Activated T-helper 1 cell treated with anti-CD3 and anti-CD28 coated beads, Interleukin-12 subunit alpha, Interleukin-12 subunit beta, Interleukin-2, Interleukin-4 antibody, amounts not matched to agents 30 ng/mL and 10 ng/mL and 1 ng/mL, durations not matched to agents 14 hours and 24 hours and 36 hours (primary cell): ENCODE measurements at places on chromosomes 1 and 21. TPM values are rescaled to one million over a fixed set of nuclear protein-coding genes. Genes with fewer than 3 reads are reported as not detected.

DNA sequence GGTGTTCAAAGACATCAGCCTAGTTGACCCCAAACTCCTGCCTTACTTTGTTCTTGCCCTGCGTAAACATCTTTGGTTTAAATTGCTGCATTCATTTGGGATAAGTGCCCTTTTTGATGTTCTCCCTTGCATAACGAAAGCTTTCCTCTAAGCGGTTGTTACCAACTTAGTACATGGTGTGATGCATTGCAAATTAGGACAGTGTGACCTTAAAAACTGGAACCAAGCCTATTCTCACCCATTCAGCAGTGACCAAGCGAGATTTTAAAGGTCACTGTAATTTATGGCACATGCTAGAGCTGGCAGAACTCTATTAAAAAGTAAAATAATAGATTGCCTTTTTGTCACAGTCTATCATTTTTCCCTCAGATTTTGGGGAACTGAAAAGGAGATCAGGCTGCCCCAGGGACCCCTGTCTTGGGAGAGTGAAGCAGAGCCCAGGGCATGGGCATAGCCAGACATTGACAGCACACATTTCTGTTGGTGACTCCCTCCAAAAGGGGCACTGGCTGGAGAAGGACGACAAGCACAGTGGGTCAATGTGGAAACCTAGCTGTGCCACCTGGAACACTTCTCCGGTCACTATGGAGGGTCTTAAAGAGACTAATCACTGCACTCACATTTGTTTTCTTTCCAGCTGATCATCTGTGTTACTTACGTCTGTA, 63.9 kb downstream of the KCNK1 start:
- no peak for DNase-seq

- DNase-seq, result no peak
Observed at GRCh38 chr1:245313576-245313975, 158.8 kb downstream of the KIF26B start.

- DNase-seq, result no peak
Observed at GRCh38 chr1:241985787-241986186, 13.1 kb downstream of the MAP1LC3C start.

DNA sequence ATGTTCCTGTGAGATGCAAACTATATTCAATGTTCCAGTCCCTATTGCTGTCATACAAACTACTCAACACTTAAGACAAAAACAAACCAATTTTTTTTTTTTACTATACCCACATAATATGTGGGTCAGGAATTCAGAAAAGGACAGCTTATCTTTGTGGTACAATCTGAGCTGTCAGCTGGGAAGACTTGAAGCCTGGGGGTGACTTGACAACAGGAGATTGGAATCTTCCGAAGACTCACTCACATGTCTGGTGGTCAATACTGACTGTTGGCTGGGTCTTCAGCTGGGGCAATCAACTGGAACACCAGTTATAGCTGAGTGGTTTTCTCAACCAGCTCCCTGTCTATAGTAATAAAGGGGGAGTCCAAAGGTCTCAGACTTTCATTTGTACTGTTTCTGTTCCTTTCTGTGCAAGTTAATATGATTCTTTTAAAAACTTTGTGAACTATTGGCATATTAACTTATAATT, 81.7 kb upstream of the ATP1B1 start:
- no peak for DNase-seq

DNA sequence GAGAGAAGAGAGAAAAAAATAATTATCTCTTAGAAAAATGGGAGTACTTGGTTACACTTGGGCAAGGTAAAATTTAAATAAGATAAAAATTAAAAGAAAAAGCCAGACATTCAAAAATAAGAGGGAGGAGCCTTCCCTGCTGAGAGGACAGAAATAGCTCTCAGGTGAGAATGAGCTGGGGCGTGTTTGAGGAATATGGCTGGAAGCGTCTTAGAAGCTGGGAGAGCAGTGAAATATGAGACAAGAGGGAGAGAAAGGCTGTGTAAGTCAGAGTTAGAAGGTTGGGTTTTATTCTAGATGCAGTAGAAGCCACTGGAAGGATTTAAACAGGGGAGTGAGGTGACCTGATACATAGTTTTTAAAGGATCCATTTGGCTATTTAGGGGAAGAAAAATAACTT, 154.2 kb upstream of the L1TD1 start:
- no peak for DNase-seq

Gene ACTA1
- total RNA-seq, result 0.20 TPM in 1 of 2 replicates, not detected in the other

Gene OR2T33
- total RNA-seq, result not detected in 2 replicates

Gene GJB3
- total RNA-seq, result not detected in 2 replicates

Gene VWA5B1
- total RNA-seq, result 0.05 TPM in 1 of 2 replicates, not detected in the other

Gene WARS2
- 20.6 TPM in 2 replicates for total RNA-seq

Gene LRRC38
- not detected in 2 replicates for total RNA-seq

- DNase-seq, result no peak
Observed at GRCh38 chr1:112818990-112819689, 104.0 kb upstream of the PPM1J start.

Gene PADI2
- total RNA-seq, result 0.07 TPM in 1 of 2 replicates, not detected in the other

DNA sequence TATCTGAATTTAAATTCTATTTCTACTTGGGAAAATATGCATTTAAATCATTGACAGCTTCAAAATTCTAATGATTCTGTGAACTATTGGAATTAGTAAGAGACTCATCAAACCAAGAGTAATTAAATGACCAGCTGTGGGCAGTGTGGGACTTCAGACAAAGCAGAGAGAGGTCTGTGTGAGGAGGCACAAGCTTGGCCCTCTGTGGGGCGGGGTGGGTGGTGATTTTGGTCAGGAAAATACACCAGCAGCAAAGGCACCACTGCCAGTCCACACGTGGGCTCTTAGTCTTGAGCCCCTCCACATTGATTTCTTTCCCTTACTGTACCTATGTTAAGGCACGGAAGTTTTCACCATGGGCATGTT, 39.2 kb upstream of the RAB4A start:
- DNase-seq, result no peak

GRCh38 chr1:36067871-36068270, 16.0 kb upstream of the TEKT2 start:
- DNase-seq, result no peak

DNA sequence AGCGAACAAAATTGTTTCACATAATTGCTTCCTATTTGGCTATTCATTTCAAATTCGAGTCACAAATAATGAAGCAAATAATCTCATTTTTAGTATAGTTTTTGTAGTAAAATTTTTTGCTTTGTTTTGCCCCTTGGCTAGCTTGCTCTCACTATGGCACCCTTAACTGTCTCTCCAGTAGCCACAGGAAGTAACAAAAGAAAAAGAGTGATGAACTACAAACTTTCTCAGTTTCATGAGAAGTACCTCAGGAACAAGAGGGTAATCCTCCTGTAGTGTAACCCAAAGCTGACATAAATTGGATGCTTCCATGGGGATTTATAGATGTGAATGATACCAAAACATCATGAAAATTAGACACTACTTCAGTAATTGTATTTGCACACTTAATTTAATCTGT, 242.9 kb downstream of the BARHL2 start:
- no peak for DNase-seq

GRCh38 chr1:55626326-55626725, 411.2 kb upstream of the USP24 start:
- DNase-seq, result no peak

Gene FAM177B
- 0.49 TPM in 1 of 2 replicates, not detected in the other for total RNA-seq

Gene RBM11
- 0.66 and 0.86 TPM in 2 replicates for total RNA-seq

Gene CLEC20A
- total RNA-seq, result not detected in 2 replicates

Gene NR1I3
- not detected in 2 replicates for total RNA-seq

- peak; percentile 39 for DNase-seq
Observed at GRCh38 chr21:45302082-45303061, 14.7 kb upstream of the POFUT2 start.

Gene TMEM269
- 0.12 and 0.29 TPM in 2 replicates for total RNA-seq
